ENCODE measurements at places on chromosomes 7 and 10.

GRCh38 chr10:129704225-129704624 is 237.2 kb downstream of the MGMT start:
- DNase-seq, result no peak

- no peak for DNase-seq
Observed at GRCh38 chr10:14588084-14588937, 186.4 kb downstream of the FAM107B start.

- DNase-seq, result no peak
Observed at GRCh38 chr10:35498693-35499092, 106.4 kb upstream of the GJD4 start.

GRCh38 chr7:146661435-146661834 is 544.8 kb downstream of the CNTNAP2 start:
- DNase-seq, result no peak

DNA sequence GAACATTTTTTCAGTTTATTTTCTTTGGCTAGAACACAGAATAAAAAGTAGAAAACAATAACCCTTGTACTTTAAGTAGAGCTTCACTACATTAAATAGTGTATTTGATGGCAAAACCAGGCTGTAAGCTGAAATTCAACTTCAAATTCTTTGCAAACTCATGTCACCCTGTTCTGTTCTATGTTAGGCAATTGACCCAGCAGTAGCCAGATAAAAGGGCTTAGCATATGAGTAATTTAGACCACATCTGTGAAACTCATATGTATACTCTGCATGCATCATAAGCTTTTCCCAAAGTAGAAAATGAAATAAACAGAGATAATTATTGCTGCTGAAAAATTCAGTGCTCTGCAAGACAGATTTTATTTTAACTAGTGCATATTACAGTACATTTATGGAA is 150.2 kb downstream of the GNAI1 start:
- DNase-seq, result no peak

DNA sequence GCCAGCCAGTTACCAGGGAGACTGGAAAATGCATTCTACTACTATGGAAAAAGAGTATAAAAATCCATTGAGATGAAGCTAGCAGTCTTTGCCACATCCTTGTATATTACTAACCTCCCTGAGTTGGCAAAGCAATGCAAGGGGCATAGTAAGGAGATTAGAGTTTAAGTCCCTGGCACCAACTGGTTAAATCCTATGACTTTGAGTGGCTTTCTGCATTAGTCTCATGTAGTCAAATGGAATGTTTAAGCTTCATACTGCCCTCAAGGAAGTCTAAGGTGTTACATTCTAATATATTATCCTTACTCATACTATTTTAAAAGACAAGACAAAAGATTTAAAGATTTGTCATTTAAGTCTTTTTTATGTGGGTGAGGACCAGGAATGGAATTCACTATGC is 110.1 kb downstream of the INHBA start:
- no peak for DNase-seq

GRCh38 chr7:139494835-139495579 is 11.5 kb upstream of the KLRG2 start:
- peak; percentile 99 for DNase-seq

DNA sequence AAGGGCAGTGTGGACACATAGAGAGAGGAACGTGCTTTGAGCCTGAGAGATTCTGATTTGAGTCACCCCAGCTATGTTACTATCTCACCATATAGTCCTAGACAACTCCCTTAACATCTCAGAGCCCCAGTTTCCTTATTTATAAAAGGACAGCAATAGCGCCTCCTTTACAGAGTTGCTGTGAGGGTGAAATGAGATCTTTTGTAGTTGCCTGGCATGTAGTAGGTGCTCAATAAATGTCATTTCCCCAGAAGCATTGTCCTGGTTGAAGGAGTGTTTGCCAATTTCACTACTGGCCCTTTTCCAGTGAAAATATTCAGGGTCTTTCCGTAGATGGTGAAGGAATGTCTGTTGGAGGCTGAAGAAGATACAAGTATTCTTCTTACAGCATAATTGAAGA is 51.3 kb upstream of the FAM180A start:
- no peak for DNase-seq

Measured in NCI-H187 treated with DMSO at 0.1 percent for 48 hours (cell line).